Foreskin melanocyte (primary cell): ENCODE measurements at places on chromosomes 16 and 17.

DNA sequence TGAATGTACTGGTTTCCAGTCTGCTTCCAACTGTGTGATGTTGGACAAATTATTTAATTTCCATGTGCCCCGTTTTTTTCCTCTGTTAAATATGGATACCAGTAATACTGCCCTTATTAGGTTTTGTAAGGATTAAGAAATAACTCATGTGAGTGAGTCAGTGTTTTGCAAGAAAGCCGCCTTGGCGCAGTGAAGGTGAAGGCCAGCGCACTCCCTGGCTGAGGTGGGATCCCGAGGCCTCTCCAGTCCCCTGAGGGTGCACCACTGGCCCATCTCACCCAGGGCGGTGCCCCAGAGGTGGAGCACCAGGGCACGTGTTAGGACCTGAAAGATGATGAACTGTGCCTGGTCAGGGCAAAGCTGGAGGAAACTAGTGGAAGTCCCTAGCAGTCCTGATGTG lies 43.5 kb downstream of the PHKB start:
- DNase-seq: no peak

DNA sequence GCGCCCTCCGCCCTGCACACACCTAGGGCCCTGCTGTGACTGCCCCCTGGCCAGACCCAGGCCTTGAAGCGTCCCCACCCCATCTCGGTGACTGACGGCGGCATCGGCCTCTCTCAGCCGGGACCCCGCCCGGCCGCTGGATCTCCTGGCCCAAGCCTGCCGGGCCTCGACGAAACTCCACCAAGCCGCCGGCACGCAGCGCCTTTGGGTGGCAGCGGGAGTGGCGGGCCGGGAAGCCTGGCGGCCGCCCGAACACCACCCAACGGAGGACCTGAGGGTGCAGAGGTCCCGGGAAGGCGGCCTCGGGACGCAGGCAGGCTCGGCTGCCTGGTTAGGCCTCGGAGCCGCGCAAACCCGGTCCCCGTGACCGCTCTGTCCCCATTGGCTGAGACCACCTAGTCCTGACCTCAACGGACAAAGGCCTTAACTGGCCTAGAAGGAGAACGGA lies 12.0 kb upstream of the TMEM97 start:
- no peak for DNase-seq

- no peak for DNase-seq
These were observed 28.4 kb upstream of the TMC5 start for GRCh38 chr16:19389246-19389645.

DNA sequence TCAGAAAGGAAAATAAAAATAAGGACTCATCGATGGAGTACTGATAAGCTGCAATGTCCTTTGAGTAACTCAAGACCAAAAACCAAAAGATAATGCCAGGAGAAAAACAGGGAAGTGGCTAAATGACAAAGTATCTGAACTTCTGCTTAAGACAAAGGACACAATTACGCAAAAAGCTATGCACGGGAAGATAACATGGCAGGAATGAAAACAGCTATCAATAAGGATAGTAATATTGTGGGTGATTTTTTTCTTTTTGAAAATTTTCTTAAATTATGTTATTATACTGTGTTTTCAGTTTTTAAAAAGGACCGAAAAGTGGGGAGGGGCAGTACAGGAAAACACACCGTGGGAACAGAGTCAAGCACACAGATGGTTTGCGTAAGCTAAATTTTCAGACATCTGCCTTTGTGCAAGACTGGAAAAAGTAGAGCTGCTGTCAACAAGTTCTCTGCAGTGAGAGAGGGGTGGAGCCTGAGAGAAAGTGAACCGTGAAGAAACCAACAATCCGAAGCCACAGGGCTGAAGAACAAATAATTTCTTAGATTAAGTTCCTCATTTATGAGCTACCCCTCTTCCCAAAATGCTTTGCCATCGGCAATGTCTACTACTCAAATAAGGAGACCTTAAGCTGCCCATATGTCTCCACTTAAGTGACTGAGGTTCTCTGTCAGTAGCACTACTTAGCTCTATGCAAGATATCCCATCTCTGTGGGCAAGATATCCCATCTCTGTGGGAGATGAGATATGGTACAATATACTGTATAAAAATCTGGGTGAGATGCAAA lies 99.9 kb upstream of the CORO6 start:
- no peak for DNase-seq

DNA sequence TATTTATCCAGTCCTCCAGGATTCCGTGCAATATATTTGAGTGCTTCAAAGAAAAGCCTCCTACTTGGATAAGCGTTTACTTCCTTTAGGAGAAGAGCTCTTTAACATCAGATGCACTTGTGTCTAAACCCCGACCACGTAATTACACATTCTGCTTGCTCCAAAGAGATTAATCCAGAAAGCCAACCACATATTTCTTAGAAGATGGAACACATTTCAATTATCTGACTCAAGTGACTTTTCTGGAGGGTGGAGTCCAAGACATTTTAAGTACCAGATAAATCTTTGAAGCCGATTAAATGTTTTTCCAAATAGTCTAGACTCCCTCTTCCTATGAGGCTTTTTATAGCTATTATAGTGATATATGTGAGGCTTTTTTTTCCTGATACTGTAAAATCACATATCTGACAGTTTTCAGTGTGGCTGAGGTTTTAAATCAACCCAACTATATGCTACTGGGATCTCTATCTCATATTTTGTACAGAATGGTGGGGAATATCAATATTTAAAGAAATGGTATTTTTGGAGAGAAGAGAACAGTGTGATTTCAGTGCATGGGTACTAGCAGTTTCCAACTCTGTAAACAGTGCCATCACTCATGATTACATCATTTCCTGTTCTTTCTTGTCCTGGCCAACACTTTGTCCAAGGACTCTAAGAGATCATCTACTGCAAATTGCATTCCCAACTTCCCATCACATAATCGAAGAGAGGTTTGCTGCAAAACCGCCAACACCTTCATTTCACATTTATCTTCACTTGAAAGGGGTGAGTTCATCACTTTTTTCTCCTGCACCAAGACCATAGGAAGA lies 192.4 kb upstream of the HSBP1 start:
- no peak for DNase-seq

DNA sequence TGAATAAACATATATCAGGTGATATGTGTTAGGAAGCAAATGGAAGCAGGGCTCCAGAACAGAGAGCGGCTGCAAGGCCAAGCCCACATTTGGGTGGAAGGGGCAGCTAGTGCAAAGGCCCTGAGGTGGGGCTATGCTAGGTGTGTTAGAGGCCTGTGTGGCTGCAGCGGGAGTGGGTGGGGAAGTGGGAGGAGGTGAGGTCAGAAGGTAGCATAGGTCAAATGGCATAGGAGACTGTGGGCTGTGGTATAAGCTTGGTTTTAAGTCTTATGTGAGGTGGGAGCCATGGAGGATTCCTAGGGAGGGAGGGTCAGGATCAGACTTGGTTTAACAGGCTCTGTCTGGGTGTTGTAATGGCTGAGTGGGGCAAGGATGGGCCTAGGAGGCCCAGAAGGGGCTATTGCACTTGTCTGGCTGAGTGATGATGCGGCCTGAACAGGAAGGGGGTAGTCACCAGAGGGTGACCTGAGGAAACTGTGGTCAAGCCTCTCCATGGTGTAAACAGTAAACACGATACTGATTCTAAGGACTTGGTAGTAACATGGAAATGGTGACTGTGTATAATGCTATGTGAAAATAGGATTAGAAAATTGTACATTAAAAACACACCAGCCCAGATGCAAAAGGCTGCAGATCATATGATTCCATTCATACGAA lies 31.1 kb downstream of the RAI1 start:
- DNase-seq: peak; percentile 43

- DNase-seq: no peak
These were observed 101.8 kb downstream of the PARN start for GRCh38 chr16:14528306-14528705.

DNA sequence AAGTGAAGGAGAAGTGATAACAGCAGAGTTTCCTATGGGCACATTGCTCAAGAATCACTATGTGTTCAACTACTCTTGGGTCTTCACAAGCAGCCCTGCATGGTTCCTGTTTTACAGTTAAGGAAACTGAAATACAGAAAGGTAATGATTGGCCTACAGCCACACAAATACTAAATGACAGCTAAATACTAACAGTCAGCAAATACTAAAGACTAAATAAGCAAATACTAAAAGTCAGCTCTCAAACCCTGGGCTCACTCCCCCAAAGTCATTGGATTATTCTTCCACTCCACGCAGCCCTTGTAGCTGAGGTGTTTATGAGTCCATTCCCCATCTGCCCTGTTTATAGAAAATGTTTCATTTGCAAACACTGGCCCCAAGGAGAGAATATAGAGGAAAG lies 372.7 kb upstream of the CDH11 start:
- DNase-seq: no peak

DNA sequence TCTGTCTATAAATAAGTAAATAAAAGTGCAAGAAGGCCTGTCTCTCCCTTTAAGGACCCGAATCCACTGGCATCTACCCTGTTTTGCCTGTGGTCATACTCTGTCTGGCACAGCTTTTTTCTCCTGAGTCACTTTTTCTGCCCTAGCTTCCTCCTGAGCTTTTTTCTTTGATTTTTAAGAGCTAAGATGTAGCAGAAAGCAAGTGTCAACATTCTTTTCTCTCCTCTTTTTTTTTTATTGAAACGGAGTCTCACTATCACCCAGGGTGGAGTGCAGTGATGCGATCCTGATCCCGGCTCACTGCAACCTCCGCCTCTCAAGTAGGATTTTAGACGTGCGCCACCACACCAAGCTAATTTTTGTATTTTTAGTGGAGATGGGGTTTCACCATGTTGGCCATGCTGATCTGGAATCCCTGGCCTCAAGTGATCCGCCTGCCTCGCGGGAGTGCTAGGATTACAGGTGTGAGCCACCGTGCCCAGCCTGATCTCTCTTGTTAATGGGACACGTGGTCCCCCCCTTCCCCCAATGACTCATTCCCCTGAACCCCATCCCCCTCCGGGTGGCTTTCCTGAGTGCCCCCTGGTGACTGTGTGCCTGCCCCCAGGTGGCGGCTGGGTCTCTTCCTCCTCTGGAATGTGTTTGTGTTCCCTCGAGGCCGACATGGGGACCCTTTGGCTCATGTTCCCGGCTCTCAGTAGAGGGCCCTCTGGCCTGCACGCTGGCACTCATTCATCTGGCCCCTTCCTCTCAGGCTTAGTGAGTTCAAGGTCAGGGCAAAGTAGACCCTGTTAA lies 14.2 kb downstream of the C16orf90 start:
- DNase-seq: no peak

- peak; percentile 40 for DNase-seq
These were observed 32.4 kb downstream of the RAB11FIP3 start for GRCh38 chr16:457732-458400.
